ENCODE measurements at places on chromosomes 13 and 19.
A peak's percentile ranks its signal among the peaks of the same experiment; 100 is the strongest.

GRCh38 chr19:41696402-41697197 lies 8.5 kb upstream of the CEACAM7 start:
- no peak for DNase-seq

- peak; percentile 28 for DNase-seq
Measured at GRCh38 chr19:5895409-5895808, 8.2 kb downstream of the NDUFA11 start.

DNA sequence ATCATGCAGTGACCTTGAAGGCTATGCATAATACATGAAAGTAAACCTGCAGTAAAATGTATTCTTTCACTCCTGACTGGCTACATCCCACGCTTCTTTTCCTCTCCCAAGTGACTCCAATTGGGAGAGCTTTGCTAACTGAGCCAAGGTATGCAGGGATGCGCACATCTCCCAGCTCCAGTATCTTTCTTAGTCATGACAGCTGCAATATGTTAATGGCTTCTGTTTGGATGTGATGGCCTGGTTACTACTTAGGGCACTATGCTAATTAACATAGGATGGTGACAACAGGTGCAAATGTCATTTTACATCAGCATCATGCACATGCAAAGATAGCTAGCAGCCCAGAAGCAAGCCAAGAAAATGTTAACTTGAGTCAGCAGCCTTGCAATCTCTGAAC lies 134.7 kb downstream of the POU4F1 start:
- DNase-seq: no peak

GRCh38 chr13:18978447-18978846 lies 203.2 kb downstream of the TUBA3C start:
- DNase-seq: no peak

DNA sequence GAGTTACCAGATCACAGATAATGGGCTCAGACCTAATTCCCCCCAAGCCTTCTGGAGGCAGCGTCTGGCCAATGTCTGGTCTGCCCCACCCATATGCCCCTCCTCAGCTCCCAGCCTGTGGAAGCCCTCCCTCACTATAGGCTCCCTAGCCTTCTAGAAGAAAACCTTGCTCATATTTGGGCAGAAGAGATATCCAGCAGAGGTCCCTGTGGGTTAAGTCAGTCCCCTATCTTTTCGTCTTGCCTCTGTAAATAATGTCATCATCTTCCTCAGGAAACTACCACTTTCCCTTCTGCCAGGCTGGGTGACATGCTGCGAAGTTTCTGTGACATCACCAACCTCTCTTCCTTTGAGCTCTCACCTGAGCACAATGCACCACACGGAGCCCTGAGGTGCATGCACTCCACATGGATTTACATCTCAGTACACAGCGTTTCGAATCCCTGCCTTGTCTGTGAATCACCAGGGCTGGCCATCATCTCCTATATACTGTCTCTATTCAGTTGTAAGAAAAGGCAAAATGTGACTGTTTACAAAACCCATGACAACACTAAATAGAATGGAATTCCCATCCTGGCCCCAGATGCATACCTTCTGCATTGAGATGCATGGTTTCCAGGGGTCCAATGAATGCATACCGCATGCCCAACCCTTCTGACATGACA lies 112.8 kb downstream of the CRYL1 start:
- DNase-seq: no peak

DNA sequence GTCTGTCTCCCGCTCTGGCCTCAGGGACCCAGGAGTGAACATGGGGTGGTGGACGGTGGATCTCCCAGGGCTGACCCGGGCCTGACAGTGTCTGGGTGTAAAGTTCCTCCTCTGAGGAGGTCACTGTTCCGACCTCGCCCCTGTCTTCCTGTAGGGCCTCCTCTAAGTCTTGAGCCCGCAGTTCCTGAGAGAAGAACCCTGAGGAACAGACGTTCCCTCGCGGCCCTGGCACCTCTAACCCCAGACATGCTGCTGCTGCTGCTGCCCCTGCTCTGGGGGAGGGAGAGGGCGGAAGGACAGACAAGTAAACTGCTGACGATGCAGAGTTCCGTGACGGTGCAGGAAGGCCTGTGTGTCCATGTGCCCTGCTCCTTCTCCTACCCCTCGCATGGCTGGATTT lies at the start of gene SIGLEC9:
Gene SIGLEC9 (plus strand): TSS at position 178 of the 400 bp plus-strand sequence. CDS start 69 bp downstream, at position 247.
- no peak for DNase-seq

DNA sequence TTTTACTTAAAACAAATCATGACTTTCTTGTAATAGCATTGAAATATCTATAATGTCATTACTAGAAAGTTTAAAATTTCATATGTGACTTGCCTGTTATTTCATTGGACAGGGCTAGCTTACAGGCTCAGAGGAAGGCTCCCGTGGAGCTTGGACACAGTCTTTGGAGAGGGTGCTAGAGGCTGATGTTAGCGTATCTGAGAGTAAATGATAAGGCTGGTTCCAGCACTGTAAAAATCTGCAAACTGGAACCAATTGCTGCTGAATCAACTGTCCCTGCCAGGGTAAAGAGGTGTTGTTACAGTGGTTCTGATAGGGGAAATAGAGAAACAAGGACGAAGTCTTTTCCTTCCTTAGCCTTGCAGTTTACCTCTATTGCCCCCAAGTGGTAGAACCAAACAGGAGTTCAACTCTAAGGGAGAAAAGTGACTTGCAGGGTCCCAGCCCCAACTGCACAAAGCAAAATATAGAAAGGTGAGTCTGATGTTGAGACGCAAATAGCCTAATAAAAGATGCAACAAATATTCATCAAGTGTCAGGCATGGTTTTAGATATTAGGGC lies 901.7 kb downstream of the DIAPH3 start:
- DNase-seq: no peak

GRCh38 chr13:31996601-31997000 lies 35.0 kb upstream of the FRY start:
- DNase-seq: no peak

DNA sequence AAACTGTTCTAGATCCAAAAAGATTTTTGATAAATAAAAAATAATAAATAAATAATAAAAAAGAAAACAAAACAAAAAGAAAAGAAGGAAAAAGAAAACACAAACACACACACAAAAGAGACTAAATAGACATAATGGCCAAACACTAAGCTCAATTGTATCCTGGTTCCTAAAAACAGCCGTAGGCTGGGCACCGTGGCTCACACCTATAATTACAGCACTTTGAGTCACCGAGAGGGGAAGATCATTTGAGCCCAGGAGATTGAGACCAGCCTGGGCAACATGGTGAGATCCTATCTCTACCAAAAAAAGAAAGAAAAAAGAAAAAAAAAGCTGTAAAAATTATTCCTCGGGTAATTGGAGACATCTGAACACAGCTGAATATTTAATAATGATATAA lies 8.9 kb downstream of the ETHE1 start:
- DNase-seq: no peak

- peak; percentile 72 for DNase-seq
Measured at GRCh38 chr19:35868172-35868822, at the start of gene APLP1. APLP1 (plus strand) TSS chr19:35868574; CDS start chr19:35868637, 63 bp downstream.

DNA sequence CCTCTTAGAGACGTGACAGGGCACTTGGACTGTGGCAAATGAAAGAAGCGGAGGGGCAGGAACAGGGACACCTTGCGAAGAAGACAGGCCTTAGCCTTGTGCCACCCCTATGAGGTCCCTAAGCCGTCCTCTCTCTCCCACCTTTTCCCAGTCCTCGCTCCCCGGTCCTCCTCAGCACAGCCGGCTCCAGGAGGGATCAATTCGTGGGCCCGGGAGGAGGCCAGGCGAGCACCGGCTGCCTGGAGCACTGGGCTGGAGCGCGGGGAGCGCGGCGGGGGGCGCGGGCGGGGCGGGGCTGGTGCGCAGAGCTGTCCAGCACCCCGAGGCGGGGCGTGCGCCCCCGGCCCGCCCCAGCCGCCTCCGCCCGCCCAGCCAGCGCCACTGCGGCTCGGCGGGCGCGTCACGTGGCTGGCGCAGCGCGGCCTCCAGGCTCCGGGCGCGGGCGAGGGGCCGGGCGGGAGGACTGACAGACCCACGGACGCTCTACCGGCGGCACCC lies at the start of gene LRP3:
Gene LRP3 (plus strand): TSS at position 466 of the 498 bp plus-strand sequence. CDS start 456 bp downstream, outside the sequence.
- DNase-seq: peak; percentile 73

DNA sequence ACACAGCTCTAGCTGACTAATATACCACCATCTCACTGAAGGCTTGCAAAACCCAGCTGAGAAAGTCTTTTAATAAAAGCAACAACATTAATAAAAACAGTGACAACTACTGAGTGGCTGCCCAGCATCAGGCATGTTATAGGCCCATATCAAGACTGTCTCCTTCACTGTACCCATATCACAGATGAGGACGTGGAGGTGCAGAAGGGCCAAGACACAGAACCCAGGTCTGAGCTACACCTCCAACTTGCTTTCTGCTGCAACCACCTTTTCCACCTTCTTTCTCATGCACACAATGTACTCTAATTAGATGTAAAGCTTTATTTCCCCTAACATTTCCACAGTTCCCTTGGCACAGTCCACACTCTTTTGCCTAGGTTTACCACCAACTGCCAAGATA lies 10.7 kb upstream of the MED26 start:
- no peak for DNase-seq

GRCh38 chr19:14577264-14577663 lies 5.4 kb upstream of the NDUFB7 start:
- no peak for DNase-seq

GRCh38 chr13:89959074-89959473 lies 1388.4 kb upstream of the MIR17HG start:
- no peak for DNase-seq

DNA sequence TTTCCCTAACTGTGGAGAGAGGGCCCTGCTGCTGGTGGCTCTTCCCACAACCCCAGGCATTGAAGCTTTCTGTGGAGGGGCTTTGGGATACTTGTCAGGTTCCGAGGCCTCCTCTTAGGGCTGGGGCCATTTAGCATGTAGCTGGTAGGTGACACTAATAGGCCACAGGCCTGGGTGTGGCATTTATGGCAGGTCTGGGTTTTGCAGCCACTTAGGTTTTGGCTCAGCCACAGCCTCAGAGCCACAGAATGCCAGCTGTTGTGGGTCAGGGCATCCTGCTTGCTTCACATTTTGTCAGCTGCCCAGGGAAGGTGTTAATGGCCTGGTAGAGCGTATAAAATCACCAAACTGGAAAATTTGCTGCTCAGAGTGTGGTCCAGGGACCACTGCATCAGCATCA lies 15.7 kb downstream of the FAM124A start:
- DNase-seq: no peak

GRCh38 chr13:93226623-93227279 lies at the start of gene GPC6:
GPC6 (plus strand) TSS chr13:93226807.
- peak; percentile 84 for DNase-seq

DNA sequence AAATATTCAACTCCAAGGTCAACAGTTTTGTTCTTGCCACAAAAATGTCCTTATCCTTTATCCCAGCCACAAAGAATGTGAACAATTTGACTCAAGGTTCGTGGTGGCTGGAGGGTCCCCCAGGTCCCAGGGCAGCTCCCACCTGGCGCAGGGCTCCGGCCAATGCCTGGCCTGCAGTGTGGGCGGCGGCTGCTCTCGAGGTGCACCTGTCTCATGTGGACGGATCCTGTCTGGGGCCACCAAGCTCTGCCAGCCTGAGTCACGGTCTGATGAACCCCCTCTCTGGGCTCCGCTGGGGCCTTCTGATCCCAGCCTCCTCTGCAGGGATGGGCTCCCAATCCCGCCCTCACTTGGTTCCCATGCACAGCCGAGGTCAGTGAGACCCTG lies 49.4 kb downstream of the GAS6 start:
- no peak for DNase-seq

GRCh38 chr13:108346376-108346775 lies 76.9 kb downstream of the TNFSF13B start:
- DNase-seq: no peak

DNA sequence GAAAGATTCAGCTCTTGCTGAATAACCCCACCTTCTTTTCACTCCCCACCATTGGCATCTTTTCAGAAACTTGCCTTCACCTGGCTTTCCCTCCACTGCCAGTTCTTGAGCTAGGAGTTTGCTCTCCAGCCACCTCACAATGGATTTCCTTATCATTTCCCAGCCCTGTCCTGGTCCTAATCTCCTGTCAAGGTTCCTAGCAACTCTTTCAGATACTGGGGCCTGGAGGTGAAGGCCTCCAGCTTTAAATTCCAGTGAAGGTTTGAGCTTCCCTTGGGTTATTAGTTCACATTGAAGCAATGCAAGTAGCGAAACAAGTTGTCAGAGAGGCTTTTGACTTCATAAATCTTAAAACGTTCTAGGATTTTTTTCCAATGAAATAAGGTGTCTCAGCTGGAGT lies 320.8 kb upstream of the MAB21L1 start:
- no peak for DNase-seq

GRCh38 chr19:29482855-29483640 lies 42.7 kb upstream of the VSTM2B start:
- DNase-seq: no peak

DNA sequence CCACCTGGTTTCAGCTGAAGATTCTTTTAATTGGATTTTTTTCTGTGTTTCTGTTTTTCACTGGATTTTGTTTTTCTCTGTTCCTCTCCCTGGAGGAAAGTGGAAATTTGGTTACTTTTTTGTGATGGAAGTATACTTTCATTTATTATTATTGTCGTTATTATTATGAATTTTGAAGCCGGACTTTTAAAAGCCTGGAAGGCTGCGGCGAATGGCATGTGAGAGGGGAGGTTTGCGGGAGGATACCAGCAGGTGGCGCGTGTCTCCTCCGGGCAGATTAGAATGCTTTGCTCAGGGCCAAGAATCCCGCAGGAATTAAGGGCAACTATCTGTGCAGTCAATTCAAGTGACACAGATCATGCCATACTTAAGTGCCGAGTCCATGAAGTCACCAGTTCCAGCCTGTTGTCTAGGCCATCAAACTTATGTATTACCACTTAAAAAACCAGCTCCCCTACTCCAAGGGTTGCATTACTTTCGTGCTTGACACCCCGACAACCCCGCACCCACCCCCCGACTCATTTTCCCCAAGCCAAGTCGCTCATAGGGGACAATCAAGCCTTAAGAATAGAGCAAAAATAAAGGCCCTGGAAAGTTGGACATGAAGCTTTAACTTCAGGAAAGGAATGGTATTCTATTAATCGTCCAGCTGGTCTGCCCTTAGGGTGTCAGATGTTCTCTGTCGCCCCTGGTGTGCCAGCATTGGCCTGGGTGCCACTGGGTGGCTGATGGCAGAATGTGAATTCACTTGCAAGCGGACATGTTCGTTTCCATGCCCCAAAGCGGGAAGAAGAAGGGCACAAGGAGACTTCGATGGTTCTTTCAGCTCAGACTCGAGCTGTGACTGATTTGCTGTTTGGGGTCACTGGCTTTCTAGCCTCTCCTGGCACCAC lies 1.3 kb upstream of the LRCH1 start:
- DNase-seq: peak; percentile 53

All from left hindlimb (tissue), 1 donor.